ENCODE measurements at places on chromosomes 7 and 10.
A peak's percentile ranks its signal among the peaks of the same experiment; 100 is the strongest.

DNA sequence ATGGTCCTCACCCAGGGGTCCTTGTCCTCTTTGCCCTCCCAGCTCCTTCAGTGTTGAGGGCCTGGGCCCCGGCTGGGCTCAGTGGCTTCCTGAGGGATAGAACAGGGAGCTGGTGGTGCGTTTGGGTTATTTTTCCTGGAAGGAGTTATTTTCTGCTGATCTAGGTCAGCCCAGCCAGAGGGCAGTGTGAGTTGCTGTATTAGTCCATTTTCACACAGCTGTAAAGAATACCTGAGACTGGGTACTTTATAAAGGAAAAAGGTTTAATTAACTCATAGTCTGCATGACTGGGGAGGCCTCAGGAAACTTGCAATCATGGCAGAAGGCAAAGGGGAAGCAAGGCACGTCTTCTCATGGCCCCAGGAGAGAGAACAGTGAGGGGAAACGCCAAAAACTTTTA lies 122.4 kb upstream of the PCBD1 start:
- no peak for DNase-seq

DNA sequence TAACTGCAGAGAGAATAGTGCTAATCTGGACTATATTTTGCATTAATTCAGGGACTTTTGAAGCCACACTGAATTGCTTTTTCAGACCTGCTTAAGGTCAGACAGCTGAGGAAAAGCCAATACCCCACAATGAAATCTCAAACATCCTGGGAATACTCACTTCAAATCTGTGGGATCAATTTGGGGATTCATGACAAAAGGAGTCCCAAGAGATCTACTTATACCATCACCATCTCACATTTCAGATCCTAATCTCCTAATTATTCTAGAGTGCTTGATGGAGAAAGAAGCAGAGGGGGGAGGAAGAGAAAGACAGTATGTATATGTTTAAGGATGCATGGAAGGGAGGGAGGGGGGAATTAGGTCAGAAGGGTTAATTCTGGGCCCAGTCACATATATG lies 202.2 kb downstream of the CACNA2D1 start:
- DNase-seq = no peak

DNA sequence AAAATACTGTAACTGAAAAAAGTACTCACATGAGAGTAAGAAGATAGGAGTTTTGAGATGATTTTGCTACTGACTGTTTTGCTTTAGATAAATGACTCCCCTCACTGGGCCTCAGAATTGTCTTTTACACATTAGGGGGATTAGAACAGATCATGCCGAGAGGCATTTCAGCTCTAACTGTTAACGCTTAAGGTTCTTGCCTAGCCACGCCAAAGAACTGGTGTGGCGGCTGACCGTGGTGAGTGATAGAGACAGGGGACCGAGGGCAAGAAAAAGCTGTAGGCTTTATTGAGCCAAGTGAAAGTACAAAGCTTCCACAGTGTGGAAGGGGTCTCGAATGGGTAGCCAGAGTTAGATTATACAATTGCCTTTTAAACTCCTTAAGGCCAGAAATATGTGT lies 368.5 kb upstream of the MYO3A start:
- DNase-seq = no peak

GRCh38 chr7:152986376-152986775 lies 226.8 kb downstream of the ACTR3B start:
- no peak for DNase-seq

- no peak for DNase-seq
These were observed 86.5 kb upstream of the KDM7A start for GRCh38 chr7:140263277-140263676.

- DNase-seq = no peak
These were observed 41.3 kb downstream of the TAS2R41 start for GRCh38 chr7:143518941-143519340.

DNA sequence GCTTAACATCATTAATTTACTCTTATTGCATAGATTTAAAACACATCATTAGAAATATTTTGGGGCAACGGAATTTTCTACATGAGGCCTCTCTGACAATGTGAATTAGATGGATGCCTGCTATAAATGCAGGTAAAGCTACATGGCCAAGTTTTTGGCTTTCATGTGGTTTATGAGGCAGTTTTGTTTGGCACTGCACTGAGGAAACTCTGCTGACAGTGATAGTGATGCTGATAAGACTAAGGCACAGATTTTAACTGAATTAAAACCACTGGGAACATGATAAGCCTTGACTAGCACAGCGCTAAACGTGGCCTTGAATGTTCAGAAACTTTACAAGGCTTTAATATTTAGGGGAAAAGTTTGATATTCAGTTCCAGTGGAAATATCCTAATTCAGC lies 114.3 kb upstream of the NOBOX start:
- DNase-seq = no peak

GRCh38 chr7:152859781-152860191 lies 100.2 kb downstream of the ACTR3B start:
- DNase-seq = no peak

GRCh38 chr7:37093257-37093656 lies 355.4 kb downstream of the ELMO1 start:
- no peak for DNase-seq

DNA sequence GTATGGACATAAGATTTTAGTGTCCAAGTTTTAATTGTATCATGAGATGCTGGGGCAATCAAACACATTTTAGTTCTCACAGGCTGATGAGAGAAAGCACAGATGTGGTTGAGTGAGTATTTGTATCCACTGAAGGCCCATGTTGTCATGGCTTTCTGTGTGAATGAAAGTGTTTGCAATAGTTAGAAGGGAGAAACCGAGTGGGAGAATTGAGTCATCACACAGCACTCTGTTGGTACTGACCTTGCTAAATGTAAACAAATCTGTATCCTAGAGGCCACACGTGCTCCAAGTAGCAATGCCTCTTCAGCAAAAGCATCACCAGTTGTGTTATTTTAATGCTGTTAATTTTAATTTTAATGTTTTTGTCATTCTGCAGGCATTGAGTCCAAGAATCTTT lies 121.2 kb downstream of the EMX2 start:
- peak; percentile 97 for DNase-seq

DNA sequence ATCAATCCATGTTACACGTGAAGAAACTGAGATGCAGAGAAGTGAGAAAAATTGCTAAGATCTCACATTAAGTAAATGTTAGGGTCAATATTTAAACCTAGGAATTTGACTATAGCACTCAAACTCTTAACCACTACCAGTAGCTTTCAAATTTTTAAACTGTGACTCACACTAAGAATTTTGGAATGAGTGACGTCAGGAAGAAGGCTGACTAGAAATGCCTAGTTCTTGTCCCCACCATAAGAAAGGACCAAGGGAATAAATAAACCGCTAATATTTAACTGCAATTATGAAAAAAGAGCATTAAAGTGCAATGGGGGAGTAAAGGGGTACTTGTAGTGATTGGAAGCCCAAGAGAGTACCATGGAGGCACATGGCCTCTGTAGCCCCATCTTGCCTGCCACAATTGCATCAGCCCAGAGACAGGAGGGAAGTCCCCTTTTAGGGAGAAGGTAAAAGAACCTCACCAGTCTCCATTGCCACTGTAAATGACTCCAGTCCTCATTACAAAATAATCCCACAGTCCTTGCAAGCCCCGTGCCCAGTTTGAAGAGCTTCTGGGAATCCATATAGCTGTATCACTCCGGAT lies 3.5 kb upstream of the AKR1B1 start:
- DNase-seq = peak; percentile 63

- DNase-seq = no peak
These were observed 117.3 kb upstream of the INHBA start for GRCh38 chr7:41820111-41820671.

DNA sequence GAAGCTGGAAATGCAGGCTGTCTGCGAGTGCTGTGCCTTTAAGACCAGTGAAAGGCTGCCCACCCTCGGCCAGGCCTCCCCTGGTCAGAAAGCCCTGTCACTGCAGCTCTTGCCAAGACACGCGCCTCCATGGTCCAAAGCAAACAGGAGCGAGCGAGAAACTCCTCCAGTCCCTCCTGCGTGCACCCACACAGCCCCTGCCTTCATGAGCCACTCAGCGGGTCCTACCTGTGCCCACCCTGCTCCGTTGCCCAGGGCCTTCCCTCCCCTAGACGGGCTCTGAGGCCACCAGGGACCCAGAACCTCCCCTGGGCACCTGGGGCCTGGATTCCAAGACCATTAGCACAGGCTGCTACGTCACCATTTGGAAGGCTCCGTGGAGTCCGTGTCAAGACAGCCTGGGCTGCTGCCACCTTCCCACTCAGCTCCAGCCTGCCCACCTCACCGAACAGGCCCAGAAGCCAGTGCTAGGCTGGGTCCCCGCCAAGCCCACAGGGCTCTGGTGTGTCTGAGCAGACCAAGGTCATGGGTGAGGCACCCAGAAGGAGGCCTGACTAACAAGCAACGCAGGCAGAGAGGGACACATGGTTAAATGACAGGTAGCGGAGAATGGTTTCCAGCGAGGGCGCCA lies 144.5 kb downstream of the NEURL1 start:
- peak; percentile 51 for DNase-seq

GRCh38 chr7:107687656-107688055 lies 27.0 kb downstream of the SLC26A4 start:
- DNase-seq = no peak

- DNase-seq = no peak
These were observed 293.8 kb upstream of the SEMA3D start for GRCh38 chr7:85480666-85481065.

GRCh38 chr10:26697922-26698608 lies 564 bp downstream of the PDSS1 start:
- no peak for DNase-seq

DNA sequence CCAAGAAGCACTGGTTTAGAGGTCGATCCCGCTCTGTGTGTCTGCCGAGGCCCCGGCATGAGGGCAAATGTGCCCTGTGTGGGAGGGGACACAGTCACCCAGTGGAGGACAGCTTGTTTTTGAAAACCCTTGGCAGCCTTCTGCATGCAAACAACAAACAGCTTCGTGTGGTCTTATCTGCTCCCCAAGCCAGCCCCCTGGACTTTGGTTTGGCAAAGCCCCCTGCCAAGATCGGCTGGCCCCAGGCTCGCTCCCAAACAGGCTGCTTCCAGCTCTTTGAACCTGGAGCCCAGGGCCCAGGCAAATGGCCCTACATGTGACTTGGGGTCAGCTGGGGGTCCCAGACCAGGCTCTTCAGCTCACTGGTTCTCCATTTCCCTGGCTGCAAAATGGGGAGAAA lies 2.9 kb downstream of the ELN start:
- DNase-seq = no peak

- peak; percentile 21 for DNase-seq
These were observed 365.7 kb upstream of the SEMA3C start for GRCh38 chr7:81284576-81284975.

GRCh38 chr7:23014681-23015080 lies 751 bp upstream of the HYCC1 start:
- no peak for DNase-seq

- DNase-seq = peak; percentile 95
These were observed 4.6 kb downstream of the ARPC1B start for GRCh38 chr7:99379043-99379577.

- DNase-seq = no peak
These were observed 77.2 kb downstream of the KIAA1549 start for GRCh38 chr7:138903859-138904435.

DNA sequence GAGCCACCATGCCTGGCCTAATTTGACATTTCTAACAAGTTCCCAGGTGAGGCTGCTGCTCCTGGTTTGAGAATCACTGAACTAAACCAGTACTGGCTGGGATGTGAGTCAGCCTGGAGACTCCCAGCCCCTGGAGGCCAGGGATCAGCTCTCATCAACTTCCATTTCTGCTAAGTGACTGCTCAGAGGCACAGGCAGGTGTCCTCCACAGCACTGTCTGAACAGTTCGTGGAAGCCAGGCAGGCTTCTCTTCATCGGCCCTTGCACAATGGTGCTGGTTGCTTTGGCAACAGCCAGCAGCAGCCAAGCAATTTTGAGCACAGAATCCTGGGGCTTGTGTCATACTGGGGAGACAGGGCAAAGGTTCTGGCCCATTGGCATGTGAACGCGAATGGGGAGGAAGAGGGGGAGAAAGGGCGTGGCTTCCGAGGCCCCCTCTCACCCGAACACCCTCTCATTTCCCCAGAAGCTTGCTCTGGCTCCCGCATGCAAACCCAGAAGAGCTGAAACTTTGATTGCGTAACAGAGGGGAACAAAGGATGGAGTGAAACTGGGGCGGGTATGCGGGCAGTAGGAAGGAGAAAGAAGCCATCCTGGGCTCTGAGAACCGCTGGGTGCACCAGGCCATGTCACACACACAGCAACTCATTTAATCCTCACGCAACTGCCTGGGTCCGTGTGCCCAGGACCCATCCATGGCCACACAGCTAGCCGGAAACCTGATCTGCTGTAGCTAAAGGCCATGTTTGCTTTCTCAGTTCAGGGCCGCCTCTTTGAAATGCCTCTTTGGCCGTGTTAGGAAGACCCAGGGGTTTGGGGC lies 9.0 kb upstream of the POR start:
- peak; percentile 73 for DNase-seq

GRCh38 chr10:106310596-106310995 lies 853.9 kb downstream of the SORCS1 start:
- no peak for DNase-seq

DNA sequence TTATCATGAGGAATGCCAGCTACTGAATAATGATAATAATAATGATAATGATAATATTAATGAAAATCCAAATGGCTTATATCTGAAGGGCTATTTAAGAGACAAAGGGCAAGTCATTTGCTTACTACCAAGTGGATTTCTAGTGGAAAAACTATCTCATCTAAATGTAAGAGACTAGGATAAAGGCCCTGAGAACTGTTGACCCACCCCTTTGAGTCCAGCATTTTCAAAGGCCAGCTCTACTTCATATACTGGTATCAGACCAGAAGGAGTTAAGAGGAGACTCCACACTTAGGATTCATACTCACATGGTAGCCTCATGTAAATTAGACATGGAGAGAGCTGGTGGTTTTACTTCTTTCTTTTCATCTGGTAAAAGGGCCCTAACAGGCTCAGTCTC lies 76.0 kb downstream of the PHYHIPL start:
- no peak for DNase-seq

GRCh38 chr7:139932531-139932930 lies 103.5 kb downstream of the TBXAS1 start:
- DNase-seq = no peak

DNA sequence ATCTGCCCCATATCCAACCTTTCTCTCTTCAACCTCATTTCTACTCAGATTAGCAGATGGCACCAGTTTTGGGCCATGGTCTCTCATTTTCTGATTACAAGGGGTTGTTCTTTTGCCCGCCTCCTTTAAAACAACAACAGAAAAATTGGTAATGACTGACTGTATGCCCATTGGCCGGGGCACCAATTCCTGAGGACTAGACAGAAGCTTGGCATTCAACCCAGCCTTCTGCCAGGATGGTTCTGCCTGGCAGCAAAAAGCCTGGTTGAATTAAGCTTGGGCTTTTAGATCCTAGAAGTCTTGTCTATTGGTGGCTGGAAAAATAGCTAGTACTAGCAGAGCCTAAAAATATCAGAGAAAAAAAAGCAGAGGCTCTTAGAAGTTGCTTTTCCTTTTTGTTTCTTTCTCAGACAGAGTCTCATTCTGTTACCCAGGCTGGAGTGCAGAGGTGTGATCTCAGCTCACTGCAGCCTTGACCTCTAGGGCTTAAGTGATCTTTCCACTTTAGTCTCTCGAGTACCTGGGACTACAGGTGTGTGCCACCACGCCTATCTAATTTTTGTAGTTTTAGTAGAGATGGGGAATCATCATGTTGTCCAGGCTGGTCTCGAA lies 402.6 kb downstream of the AUTS2 start:
- DNase-seq = no peak

Measured in GM04503 (cell line).